ENCODE measurements at places on chromosomes 3 and 15. TPM values are rescaled to one million over a fixed set of nuclear protein-coding genes. Genes with fewer than 3 reads are reported as not detected.

GABRR3 gene
- total RNA-seq = not detected

ZNF619 gene
- total RNA-seq = 5.2 TPM

LMAN1L gene
- total RNA-seq = not detected

HAUS2 gene
- total RNA-seq = 39.3 TPM

GOLGA8O gene
- not detected for total RNA-seq

SCG3 gene
- total RNA-seq = not detected

RPL29 gene
- total RNA-seq = 1,701 TPM

CCR3 gene
- total RNA-seq = not detected

HHLA2 gene
- not detected for total RNA-seq

TMEM212 gene
- not detected for total RNA-seq

IL5RA gene
- total RNA-seq = not detected

BCL6 gene
- 13.7 TPM for total RNA-seq

PIF1 gene
- 9.8 TPM for total RNA-seq

GOLGA8S gene
- total RNA-seq = not detected

LRRC31 gene
- not detected for total RNA-seq

LSMEM2 gene
- not detected for total RNA-seq

TMEM43 gene
- total RNA-seq = 42.8 TPM

BNC1 gene
- not detected for total RNA-seq

SI gene
- total RNA-seq = not detected

DNA sequence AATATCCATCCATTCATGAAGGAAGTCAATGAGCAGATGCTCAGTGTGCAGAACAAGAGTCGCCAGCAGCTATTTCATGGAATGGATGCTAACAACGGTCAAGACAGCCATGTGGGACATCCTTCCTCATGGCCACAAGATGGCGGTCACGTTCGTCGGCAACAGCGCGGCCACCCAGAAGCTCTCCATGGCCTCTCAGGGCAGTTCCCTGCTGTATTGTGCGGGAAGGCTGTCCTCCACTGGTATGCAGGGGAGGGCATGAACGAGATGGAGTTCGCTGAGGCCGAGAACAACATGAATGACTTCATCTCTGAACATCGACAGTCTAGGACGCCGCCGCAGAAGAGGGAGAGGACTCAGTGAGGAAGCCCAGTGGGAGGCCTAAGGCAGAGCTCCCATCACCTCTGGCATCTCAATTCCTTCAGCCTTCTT is 208.3 kb downstream of the TJP1 start:
- peak; percentile 41 for DNase-seq

DNA sequence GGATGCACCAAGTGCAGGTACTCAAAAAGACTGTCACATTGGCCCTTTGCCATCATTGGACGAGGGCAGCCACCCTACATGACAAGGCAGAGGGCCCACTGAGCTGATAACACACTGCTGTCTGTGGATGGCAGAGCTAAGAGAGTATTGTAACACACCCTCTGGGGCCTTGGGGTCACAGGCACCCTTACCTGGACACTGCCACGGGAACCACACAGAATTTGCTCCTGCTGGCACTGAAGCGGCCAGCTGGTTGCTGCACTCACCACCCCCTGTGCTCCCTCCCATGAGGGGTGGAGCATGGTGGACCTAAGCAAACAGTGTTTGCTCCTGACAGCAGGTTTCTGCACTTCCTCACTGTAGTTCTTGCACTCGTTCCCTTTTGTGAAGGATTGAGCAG is 208.2 kb upstream of the SGO1 start:
- no peak for DNase-seq

DNA sequence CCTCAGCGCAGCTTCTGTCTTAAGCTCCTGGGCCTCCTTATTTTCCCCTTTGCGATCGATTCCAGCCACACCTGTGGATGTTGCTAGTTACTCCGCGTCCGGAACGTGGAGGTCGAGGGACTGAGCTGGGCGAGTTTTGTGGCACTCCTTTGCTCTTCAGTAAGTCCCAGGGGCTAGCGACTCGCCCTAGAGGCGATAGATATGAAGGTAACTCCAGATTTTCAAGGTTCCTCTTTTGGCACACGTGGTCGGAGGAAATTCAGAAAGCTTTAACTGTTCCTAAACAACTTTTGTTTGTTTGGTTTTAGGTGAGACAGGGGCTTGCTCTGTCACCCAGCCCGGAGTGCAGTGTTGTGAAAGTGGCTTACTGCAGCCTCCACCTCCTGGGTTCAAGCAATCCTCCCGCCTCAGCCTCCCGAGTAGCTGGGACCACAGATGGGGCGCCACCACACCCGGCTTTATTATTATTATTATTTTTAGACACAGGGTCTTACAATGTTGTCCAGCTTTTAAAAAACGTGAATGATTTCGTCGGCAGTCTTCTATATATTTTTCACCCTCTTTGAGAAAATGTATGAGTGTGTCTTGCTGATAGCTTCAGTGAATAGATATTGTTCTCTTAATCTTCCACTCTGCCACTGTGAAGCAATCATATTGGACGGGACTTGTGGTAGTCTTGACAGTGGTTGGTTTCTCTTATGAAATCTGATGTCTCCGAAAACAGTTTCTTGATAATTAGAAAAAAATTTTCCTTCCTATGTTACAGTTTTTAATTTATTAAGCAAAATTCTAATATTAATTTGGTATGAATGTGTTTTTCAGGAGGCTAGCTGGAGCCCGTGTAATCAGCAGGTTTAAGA is 785 bp downstream of the MFSD1 start:
- DNase-seq = no peak

DNA sequence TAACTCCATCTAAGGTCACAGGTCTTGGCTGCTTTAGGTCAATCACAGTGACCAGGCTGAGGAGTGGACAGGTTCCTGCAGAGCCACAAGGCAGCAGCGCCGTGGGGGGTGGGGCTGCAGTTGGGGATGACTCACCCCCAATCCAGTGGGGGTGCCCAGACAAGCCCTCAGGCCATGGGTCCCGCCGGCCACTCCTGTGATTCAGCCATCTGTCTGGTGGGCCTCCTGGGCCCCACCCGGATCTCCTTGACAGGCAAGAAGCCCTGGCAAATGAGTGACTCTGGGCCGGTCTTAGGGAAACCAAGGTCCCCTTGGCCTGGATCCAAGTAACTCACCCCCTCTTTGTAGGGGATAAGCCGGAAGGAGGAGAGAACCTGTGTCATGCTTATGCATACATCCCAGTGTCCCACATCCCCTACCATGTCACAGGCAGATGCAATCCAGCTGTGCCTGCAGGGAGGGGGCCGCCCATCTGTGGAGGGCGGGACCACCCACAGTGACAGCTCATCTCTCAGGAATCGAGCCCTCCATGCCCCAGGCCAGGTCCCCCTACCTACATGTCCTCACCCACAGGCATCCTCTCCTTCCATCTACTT is 495 bp upstream of the COL7A1 start:
- no peak for DNase-seq

DNA sequence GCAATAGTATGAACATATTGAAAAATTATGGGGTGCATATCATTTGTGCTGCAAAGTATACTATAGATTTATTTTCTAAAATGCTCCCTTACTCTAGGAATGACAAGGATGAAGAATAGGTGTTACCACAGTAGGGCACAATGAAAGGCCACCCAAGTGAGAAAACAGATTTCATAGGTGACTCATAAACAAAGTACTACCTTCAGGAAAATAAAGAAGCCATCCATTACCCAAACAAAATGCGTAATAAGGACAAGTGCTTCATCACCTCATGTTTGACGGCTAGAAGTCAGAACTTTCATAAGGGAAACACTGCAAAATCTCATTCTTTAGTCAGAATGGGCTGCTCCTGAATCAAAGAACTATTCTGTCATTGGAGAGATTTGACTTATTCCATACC is 116.6 kb downstream of the MFSD1 start:
- DNase-seq = no peak

DNA sequence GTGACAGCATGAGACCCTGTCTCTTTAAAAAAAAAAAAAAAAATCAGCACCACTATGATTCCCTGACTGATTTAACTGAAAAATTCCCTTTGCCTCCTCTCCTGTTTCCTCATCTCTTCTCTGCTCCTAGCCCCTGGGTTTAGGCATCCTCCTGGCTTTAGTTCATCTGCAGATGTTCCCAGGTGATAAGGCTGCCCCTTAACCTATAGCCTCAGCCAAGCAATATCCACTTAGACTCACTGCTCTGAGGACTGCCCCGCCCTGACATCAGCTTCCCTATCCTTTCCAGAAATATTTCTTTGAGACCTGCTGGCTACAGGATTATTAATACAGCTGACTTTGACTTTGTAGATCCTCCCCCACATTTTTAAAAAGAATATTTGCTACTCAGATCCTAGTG is 39.4 kb upstream of the HACD2 start:
- DNase-seq = no peak

GRCh38 chr15:71697236-71697635 is 113.1 kb upstream of the NR2E3 start:
- no peak for DNase-seq

GRCh38 chr3:123733805-123734526 is 149.1 kb upstream of the HACD2 start:
- DNase-seq = no peak

- no peak for DNase-seq
These were observed 1.1 kb downstream of the PLXNB1 start for GRCh38 chr3:48428572-48429316.

DNA sequence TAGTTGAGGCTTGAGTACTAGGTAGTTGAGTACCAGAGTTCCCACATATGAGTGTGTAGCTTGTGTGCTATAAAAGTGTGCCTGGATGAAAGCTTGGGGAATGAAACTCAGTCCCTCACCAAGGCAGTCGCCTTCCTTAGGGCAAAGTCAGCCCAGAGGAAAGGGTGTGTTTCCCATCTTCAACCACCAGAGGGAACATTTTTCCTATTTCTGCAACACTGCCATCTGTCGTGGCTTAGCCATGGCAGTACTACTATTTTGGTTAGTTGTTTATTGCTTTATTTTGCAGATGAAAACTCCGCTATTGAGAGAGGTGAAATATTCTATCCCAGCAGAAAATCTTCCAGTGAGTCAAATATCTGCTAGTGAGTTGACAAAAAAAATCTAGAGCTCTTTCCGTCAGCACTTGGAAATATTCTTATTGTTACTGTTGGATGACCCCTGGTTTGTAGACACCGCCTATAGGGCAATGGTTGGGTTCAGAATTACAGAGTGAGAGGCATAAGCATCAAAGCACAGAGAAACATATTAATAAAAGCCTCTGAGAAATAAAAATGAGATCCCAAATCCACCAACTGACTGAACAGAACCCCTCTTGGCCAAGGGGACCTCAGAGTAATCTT is 239.9 kb downstream of the CPNE4 start:
- peak; percentile 44 for DNase-seq

- DNase-seq = peak; percentile 79
These were observed at the start of gene TMEM42 for GRCh38 chr3:44861412-44862225. TSS of gene TMEM42 (plus strand) at chr3:44861912. CDS start at chr3:44861925, 13 bp downstream.

GRCh38 chr3:95460274-95460673 is 1354.1 kb upstream of the EPHA6 start:
- no peak for DNase-seq

DNA sequence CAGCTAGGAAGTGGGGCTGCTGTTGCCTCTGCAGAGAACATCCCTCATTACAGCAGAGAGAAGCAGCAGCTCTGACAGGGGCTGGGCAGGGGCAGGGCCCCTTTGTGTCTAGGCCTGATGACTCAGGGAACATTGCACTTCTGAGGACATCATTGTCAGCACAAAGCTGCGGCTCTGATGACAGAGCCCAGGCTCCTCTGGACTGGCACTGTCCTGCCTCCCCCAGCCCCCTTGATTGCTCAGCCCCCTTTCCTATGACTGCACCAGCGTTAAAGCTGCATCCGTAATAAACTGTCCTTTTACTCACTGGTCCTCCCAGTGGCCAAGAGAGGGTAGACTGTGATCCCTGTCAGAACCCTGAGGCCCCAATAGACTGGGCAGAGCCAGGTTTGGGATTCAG is 18.3 kb downstream of the TRH start:
- DNase-seq = no peak

- no peak for DNase-seq
These were observed 13.7 kb downstream of the SHF start for GRCh38 chr15:45174069-45174468.

DNA sequence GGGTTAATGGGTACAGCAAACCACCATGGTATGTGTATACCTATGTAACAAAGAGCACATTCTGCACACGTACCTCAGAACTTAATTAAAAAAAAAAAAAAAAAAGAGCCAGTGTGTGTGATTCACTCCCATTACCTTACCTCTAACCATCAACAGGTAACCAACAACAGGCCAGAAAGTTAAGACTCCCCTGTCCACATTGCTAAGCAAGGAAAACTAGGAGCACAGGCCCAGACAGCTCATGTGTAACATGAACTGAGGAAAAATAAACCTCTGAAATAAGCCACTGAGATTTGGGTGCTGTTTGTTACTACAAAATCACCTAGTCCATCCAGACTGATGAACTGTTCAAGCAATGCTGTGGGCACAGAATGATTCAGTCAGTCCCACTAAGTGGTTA is 6.0 kb downstream of the KATNBL1 start:
- no peak for DNase-seq

DNA sequence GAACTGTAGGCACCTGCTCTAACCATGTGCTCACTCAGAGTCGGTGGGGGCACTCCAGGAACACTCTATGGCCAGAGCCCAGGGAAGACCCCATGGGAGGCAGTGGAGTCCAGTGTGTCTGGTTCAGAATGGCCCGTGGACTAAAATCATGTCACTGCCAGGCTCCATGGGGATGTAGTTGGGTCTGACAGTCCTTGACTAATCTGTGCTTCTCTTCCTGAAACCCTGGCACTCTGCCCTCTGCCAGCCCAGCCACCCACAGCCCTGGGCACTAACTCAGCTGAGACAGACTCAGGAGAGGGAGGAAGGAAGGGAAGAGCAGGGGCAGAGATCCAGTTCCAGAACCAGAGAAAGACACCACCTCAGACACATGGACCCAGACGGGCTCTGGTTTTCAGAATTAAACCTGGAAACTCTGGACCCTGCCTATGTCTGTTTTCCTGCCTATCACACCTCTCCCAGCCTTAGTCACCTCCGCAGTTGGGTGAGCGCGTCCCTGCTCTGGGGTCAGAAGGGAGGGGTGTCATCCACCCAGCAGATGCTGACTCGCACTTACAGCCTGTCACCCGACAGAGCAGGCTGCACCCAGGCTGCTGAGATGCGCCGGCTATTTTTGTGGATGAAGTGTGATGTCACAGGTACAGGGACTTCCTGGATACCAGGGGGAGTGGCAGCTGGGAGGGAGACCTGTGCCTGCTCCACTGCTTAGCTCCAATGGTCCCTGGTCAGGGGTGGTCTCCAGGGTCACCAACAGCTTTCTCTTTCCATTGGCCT is 56.8 kb upstream of the INSYN1 start:
- DNase-seq = no peak

DNA sequence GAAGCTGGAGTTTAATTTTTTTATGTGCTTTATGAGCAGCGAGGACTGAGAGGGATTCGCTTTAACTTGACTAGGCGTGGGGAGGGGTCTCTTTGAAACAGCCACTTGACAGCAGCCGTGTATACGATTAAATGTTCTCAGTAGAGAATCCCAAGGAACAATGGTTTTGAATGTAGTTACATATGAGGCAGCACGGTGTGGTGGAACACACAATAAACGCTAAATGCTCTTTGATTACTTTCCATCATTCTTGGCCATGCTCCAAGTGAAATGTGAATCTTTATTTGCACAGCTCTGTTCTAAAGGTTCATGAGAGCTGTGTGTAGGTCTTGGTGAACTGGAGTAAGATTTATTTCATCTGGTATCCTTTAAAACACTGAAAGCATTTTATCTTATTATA is 251.4 kb upstream of the TGFBR2 start:
- DNase-seq = no peak

- no peak for DNase-seq
These were observed 2.8 kb downstream of the OCA2 start for GRCh38 chr15:28096411-28096669.

Measured in NCI-H460 (cell line).